Sciatic nerve (tissue), 2 donors: ENCODE measurements at places on chromosomes 16 and 17. TPM values are rescaled to one million over a fixed set of nuclear protein-coding genes. Genes with fewer than 3 reads are reported as not detected.

The ZNF624 gene
- 17.1 TPM for total RNA-seq

The SLC16A11 gene
- total RNA-seq: 0.89 TPM

The HS3ST6 gene
- not detected for total RNA-seq

The CDH5 gene
- 108 TPM for total RNA-seq

The SMIM36 gene
- total RNA-seq: not detected

The CCDC40 gene
- 12.6 TPM for total RNA-seq

The TNFRSF17 gene
- total RNA-seq: not detected

The EIF4A3 gene
- 66.0 TPM for total RNA-seq

The OR3A3 gene
- not detected for total RNA-seq

The WFDC1 gene
- 31.6 TPM for total RNA-seq

The TADA2A gene
- total RNA-seq: 52.0 TPM

The SLC6A2 gene
- 1.1 TPM for total RNA-seq

The ANKRD13B gene
- 22.4 TPM for total RNA-seq

The TMEM114 gene
- not detected for total RNA-seq

The RPL19 gene
- total RNA-seq: 1,170 TPM

The SLC13A2 gene
- not detected for total RNA-seq

The KRTAP1-1 gene
- not detected for total RNA-seq

The NATD1 gene
- total RNA-seq: 9.3 TPM

The ANKFN1 gene
- 1.6 TPM for total RNA-seq

The ENPP7 gene
- not detected for total RNA-seq

The SGSH gene
- 46.8 TPM for total RNA-seq

The KCNJ2 gene
- total RNA-seq: 11.9 TPM

The DPEP3 gene
- total RNA-seq: not detected

The SP6 gene
- total RNA-seq: 0.62 TPM

The DLG4 gene
- total RNA-seq: 32.2 TPM

The GLTPD2 gene
- not detected for total RNA-seq

The ABCA6 gene
- 225 TPM for total RNA-seq

The RHBDL3 gene
- total RNA-seq: 1.1 TPM

The HSD17B2 gene
- not detected for total RNA-seq

The CDRT15L2 gene
- total RNA-seq: not detected

The OR4D1 gene
- total RNA-seq: not detected

The KRTAP1-5 gene
- total RNA-seq: not detected

The SCNN1B gene
- total RNA-seq: 2.3 TPM

The CRISPLD2 gene
- total RNA-seq: 118 TPM

The G6PC1 gene
- total RNA-seq: not detected

The SLC25A39 gene
- 91.6 TPM for total RNA-seq

The CASKIN2 gene
- 127 TPM for total RNA-seq

The EFCAB3 gene
- not detected for total RNA-seq

The ABCA9 gene
- 118 TPM for total RNA-seq

The ZP2 gene
- not detected for total RNA-seq

The USP43 gene
- 0.18 TPM for total RNA-seq

The SRCIN1 gene
- total RNA-seq: 4.5 TPM

The CHTF18 gene
- total RNA-seq: 18.9 TPM

The PYY gene
- not detected for total RNA-seq

The DGKE gene
- total RNA-seq: 16.8 TPM

The IRF8 gene
- total RNA-seq: 19.1 TPM

The METTL9 gene
- 80.1 TPM for total RNA-seq

The HEXIM1 gene
- 39.1 TPM for total RNA-seq

The NPIPA2 gene
- total RNA-seq: 9.8 TPM

The BRIP1 gene
- total RNA-seq: 0.53 TPM

The CCL17 gene
- not detected for total RNA-seq

The FOXN1 gene
- not detected for total RNA-seq

The ITGA2B gene
- total RNA-seq: 6.2 TPM

The TPSG1 gene
- 0.45 TPM for total RNA-seq

The ST6GALNAC1 gene
- 1.8 TPM for total RNA-seq

The CFAP119 gene
- 5.5 TPM for total RNA-seq

The MFAP4 gene
- total RNA-seq: 115 TPM

The ADAM11 gene
- total RNA-seq: 0.53 TPM
